ENCODE measurements at places on chromosomes 4 and X.

DNA sequence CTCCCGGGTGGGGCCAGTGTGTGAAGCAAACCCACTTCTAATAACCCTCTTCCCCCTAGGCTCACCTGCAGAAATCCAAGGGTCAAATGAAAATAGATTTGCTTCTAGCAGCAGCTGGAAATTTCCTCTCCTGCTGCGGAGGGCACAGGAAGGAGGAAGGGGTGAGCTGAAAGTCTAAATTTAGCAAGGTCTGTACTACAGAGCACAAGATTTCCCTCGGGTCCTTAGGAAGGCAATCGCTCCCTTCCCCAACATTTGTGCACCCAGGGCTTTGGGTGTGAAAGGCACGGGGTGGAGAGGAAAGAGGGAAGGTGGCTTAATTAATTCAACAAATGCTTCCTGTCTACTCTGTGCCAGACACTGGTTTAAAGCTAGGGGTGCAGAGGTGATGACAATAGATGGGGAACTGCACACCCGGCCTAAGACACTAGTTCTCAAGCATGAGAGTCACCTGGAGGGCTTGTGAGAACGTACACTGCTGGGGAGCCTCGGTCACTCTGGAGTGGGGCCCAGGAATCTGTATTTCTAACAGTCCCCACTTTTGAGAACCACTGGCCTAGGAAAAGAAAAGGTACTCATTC is 204.4 kb downstream of the NSUN7 start:
- no peak for DNase-seq

DNA sequence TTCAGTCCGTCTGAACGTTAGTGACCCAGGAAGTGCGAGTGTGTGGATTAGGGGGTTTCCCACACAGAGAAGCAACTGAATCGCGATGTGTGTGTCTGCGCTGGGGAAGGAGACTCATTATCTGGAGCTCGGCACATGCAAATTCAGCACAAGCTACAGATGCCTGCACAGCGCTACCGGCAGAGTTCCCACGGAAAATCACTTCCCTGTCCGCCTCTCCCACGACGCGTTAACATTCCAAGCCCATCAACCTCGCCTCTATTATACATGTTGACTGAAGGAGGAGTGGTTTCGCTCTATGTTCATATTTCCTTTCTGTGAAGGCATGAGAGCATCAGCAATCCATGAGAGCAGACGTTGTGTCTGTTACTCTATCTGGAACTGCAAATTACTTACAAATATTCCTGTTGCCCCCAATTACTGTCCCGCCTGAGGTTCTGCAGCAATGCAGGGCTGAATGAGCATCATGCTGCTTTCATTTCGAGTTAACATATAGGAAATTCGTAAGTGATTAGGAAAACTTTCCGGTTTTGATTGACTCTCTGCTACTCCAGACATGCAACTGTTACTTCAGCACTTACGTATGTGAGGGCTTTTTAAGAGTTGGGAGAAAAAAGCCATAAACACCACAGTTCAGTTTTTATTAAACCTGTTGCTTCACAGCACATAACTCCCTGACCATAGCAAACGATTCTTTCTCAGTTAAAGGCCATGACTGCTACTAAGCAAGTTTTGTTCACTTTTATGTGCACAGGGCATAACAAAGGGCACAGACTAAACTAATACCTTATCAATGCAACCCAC is 15.0 kb upstream of the MTNR1A start:
- peak; percentile 12 for DNase-seq

DNA sequence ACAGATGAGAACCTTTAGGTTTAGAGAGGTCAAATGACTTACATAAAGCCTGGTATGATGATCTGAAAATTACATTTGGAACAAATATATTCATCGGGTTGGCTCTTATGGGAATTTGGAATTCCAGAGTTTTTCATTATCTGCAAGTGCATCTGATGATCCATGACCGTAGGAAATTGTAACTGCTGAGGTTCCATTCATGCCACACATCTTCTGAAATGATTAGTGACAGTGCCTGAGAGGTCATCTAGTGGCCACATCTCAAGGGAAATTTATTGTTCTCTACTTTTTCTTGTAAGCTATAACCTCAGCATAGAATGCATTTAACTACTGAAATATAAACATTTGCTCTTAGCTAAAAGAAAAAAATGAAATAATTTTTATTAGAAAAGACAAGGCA is 105.8 kb upstream of the NWD2 start:
- no peak for DNase-seq

DNA sequence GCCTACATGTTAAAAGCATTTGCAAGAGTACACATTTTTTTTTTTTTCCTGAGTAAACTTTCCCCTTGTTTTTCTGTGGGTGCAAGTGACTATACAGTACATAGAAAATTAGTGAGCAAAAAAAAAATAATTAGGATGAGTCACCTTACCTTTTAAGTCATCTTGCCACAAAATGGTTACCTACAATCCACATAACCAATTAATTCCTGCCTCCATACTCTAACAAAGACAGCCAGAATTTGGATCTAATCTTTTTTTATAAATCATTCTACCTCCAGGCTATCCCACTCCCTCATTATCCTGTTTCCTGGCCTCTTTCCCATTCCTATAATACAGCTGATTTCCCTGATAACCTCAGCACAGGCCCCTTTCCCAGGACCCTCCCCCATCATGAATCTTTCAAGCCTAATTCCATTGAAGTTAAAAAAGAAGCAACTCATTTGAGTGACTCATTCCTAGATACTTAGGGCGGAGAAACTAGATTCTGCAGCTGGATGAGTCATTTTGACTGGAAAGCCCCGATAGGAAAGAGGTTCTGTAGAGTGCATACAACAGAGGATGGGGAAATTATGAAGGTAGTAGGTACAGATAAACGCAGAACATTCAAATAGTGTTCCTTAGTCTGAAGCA is 128.2 kb downstream of the C4orf51 start:
- no peak for DNase-seq

DNA sequence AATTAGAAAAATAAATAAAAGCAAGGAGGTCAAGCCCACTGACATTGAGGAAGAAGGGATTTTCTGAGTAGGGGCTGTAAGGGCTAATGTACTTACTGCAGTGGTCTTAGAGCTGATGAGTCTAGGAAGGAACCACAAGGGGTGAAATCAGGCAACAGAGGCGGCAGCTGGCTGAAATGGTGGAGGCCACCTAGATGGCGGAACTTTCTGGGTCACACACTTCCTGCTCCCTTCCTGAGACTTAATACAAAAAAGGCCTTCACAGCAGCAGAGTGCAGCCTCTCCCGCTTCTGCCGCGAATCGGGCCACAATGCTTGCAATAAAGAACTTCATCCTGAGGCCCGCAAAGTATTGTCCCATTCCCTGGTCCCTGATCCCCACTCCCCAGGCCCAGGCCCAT is 15.4 kb downstream of the SNX12 start:
- no peak for DNase-seq

DNA sequence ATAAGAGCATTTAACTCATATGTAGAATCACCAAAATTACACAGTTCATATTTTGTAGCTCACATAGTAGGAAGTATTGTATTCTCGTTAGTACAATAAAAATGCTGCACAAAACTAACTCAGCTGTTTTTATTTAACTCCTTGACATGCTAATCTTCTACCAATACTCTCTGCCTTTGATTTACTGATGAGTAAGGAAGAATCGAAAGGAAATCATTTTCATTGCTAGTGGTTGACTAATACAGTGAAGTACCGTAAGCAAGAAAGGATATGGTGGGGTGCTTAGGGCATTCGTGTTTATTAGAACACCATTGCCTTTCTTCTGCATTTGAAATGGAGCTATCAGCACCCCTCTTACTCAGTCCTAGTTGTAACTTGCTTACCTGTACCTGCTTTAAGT is 1239.1 kb upstream of the TENM3 start:
- no peak for DNase-seq

DNA sequence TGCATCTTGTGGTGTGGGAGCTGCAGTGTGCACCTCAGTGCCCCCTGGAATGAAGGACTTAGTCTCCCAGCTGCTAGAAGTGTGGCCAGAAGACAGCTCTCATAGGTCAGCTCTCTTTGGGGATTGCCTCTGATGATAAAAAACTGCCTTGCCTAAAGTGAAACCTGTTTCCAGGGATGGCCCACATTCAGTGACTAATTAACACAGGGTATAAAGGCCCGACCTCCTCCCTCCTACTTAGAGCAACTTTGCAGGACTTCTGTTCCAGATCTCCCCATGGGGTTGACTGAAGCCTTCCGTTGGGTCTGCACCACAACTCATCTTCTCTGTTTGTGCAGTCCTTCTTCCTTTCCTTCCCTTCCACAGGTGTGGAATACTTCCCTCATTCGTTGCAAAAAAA is 53.2 kb downstream of the SPINK2 start:
- DNase-seq, result no peak

DNA sequence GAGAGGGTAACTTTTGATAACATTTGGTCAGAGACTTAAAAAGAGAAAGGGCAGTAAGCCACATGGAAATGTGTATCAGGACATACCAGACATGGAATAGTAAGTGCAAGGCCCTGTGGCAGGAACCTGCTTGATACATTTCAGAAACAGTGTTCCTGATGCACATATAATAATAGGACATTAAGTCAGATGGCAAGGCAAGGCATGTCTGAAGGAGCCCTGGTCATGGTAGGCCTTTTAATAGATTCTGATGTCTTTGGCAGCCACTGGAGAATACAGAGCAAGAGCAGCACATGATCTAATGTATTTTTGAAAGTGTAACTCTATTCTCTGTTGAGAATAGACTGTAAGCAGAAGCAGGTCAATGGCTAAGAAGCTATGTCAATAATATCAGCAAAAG is 279.7 kb downstream of the CAMK2D start:
- DNase-seq, result no peak

GRCh38 chrX:19870206-19870605 is 17.2 kb downstream of the SH3KBP1 start:
- DNase-seq, result no peak

GRCh38 chrX:22159071-22159470 is 113.6 kb upstream of the CBLL2 start:
- DNase-seq, result no peak

DNA sequence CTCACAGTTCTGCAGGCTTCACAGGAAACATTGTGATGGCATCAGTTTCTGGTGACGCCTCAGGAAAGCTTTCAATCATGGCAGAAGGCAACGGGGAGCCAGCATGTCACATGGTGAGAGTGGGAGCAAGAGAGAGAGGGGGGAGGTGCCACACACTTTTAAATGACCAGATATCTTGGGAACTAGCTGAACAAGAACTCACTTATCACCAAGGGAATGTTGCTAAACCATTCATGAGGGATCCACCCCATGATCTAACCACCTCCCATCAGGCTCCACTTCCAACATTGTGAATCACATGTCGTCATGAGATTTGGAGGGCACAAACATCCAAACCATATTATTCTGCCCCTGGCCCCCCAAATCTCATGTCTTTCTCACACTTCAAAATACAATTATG is 43.3 kb upstream of the GPR173 start:
- no peak for DNase-seq

DNA sequence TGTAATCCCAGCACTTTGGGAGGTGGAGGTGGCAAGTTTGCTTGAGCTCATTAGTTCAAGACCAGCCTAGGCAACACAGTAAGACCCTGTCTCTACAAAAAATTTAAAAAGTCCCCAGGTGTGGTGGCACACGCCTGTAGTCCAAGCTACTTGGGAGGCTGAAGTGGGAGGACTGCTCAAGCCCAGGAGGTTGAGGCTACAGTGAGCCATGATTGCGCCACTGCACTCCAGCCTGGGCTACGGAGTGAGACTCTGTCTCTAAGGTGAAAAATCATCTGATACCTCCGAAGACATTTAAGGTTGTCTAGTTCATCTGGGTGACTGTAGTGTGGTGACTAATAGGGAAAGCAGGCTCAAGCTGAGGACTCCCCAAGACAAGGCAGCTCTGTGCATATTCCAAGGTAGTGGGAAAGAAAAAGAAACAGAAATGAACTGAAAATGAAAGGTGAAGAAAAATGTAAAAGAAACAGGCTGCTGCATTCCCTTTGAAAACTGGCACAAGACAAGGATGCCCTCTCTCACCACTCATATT is 23.3 kb downstream of the FRYL start:
- DNase-seq, result no peak

DNA sequence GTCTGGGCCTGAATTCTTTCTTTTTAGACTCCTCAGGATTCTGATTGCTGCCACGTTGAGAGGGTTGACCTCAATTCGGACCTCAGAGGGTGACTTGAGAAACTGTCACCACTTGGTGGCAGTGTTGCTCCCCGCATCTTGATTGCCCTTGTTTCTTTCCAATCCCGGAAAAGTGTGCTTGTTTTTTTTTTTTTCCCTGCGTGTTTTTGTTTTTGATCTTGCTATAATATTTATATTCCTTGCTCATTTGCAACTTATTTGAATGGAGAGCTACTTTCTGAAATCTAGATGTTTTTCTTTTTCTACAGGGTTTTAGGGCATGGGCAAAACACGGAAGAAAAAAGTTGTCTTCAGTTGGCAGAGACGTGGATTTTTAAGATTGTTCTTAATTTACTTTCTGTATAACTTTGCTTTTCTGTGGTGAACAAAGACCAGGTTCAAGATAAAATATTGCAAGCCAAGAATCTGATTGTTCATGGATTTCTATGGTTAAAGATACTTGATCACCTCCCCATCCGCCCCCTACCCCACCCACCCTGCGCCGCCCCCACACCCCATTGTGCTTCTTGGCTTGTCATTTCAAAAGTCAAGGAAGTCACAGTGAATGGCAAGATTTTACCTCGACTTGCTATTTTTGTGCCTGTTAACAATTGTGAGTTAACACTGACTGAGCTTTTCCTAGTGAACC is 102.0 kb downstream of the PTTG2 start:
- peak; percentile 60 for DNase-seq

DNA sequence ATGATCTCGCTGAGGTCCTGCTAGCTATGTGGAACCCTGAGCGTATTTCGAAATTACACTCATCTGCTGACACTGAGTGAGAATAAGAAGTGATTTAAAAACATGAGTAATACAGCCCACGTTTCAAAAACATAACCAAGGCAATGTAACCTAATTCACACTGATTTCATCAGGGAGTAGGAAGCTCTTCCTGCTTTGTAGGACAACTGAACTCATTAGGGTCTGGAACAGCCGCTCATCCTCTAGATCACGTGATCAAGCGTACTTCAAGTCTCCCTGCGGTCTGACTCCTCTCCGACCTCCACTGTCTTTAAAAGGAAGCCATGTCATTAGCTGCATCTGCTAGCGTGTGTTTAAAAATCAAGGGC is 138.0 kb downstream of the NSUN7 start:
- DNase-seq, result no peak

DNA sequence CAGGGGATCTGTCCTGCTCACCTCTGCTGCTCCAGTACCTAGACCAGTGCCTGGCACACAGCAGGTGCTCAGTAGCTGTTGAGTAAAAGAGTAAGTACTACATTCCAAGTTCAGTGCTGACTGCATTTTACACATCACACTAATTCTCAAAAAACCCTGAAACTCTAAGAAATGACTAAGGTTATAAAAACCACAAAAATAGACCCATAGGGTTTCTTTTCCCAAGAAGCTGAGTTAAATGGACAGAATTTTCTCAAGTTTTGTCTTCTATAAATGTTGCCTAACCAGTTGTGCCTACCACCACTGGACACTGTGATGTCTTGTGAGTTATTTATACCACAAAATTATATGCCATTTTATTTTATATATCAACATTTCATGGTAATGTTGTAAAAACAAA is 78.9 kb upstream of the RXFP1 start:
- no peak for DNase-seq
